ENCODE measurements at places on chromosomes 5 and 9.
A peak's percentile ranks its signal among the peaks of the same experiment; 100 is the strongest.

GRCh38 chr9:7533376-7534090 is 266.0 kb downstream of the DMAC1 start:
- DNase-seq = no peak

DNA sequence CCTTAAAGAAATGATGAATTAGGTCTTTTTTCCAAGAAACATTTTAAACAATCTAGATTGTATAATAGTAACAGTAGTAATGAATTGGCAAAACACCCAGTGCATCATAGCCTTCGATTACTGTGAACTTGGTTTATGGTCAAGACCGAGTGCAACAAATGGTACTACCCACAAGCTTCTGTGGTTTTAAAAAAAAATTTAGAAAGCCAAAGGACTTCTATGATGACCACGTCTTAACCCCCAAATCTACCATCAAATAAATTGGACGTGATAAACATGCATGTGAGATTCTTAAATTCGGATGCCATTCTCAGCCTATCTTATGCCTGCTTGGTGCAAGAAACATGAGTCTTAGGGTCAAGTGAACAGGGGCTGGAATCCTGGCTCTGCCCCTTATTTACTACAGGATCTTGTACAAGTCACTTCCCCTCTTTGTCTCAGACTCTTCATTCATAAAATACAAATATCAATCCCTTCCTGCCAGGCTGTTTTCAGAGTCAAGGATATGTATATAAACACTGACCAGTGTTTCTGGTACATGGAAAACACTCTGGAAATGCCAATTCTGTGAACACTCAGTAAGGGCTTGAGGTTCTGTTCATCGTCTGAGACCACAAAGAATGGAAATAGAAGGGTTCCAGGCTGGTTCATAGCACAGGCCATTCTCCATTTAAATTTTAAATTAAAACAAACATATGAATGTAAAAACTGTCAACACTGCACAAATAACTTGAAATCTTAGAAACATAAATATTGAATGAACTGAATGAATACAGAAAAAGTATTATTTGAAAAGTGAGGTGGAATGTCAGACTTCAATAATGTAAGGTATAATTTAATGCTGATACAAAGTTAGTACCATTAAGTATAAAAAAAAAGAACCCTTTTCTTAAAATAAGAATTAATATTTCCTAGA is 107.8 kb downstream of the NR6A1 start:
- DNase-seq = no peak

- DNase-seq = no peak
Measured at GRCh38 chr9:72453797-72454196, 67.6 kb upstream of the TMC1 start.

DNA sequence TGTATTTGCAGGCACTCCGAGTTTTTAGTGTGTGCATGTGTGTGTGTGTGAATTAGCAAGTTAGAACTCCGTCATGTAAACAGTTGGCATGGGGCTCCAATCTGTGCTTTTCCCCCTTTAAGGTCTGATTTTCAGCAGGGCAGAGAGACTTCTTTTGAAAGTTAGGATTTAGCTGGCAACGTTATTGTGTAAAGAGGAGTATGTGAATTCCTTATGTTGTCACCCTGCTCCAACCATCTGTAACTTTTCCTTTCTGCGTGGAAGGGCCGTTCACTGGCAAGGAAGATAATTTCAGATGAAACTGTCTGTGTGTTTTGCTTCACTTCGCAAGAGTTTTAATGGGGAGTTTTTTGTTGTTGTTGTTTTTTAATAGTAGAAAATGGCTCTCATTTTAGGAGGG is 332 bp downstream of the SGCD start:
- no peak for DNase-seq

DNA sequence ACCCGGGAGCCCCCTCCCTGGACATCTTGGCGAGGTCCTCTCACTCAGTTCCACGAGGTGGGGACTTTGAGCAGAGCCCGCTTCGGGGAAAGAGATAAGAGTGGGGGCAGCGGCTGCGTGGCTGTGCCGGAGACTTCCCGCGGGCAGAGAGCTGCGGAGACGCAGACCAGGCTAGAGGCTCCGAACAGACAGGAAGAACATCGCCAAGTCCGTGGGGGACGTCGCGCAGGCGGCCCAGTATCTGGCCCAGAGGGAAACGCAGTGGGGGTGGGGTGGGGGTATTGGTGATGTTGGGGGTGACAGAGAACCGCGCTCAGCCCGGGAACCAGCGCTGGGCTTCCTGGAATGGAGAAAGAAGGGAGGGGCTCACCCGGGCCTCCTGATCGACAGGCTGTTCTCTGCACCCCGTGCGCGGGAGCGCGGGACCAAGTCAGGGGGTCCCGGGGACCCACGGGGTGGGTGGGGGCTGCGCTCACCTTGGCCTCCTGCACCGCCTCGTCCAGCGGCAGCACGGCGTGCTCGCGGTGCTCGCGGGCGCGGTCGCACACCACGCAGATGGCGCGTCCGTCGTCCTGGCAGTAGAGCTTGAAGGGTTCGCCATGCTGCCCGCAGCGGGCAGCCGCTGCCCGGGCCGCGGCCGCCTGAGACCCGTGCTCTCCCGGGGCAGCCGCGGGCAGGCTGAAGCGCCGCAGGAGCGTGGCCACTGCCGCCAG is 727 bp downstream of the TRIM7 start:
- no peak for DNase-seq

GRCh38 chr5:136202469-136203205 is 9.7 kb upstream of the SMIM32 start:
- DNase-seq = no peak

GRCh38 chr9:135225619-135226228 is 138.3 kb downstream of the OLFM1 start:
- DNase-seq = no peak

DNA sequence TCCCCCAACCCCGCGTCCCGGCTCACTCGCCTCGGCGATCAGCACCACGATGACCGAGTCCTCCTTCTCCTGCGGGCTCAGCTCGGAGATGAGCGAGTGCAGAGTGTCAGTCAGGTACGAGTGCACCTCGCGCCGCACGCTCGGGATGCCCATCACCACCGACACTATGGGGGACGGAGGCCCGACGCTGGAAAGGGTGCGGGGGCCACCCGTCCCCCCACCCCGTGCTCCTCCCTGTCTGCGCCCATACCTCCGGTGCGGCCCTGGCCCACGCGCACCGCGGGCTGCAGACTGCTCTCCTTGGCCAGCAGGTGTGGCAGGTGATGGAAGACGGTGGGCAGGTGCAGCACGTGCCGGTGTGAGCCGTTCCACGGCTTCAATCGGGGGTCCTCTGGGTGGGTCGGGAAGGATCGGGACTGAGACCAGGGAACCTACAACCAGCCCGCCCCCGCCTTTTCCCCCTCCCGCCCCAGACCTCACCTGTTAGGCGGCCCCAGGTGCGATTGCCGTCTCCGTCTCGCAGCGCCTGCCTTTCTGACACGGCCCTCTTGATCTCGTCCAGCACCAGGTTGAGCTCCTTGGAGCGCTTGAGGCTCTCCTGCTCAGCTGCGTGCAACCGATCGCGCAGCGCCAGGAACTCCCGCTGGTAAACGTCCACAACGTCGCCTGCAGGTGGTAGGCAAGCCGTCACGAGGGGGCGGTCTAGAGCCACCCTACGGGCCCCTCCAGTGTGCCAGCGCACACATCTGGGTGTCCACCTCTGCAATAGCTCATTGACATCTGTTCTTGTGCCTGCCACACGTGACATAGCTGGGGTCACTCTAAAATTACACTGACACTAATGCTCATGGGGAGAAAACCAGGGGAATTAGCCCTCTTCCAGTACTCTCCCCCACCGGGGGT is 5.1 kb downstream of the MGAT4B start:
- DNase-seq = peak; percentile 74

DNA sequence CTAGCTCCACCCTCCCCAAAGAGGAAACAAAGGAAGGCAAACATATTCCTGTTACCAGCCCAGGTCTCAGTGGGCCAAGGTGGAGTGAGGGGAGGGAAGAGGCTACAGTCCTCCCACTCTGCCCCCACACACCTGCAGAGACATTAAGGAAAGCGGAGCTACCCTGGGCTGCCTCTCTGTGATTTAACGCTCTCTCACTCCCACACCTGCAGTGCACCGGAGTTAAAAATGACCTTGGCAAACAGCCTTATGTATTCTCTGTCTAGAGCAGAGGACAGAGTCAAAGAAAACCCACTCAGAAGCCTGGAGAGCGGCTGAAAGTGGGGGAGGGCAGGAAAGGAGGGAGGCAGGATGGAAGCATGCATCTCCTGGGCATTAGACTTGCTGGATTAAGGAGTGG is 32.7 kb downstream of the KCNIP1 start:
- DNase-seq = no peak

All from activated T-helper 1 cell treated with anti-CD3 and anti-CD28 coated beads, Interleukin-2, amount 50 U/mL, for 16 hours (primary cell).